Left renal pelvis (tissue), 4 donors: ENCODE measurements at places on chromosomes 11 and 22.

DNA sequence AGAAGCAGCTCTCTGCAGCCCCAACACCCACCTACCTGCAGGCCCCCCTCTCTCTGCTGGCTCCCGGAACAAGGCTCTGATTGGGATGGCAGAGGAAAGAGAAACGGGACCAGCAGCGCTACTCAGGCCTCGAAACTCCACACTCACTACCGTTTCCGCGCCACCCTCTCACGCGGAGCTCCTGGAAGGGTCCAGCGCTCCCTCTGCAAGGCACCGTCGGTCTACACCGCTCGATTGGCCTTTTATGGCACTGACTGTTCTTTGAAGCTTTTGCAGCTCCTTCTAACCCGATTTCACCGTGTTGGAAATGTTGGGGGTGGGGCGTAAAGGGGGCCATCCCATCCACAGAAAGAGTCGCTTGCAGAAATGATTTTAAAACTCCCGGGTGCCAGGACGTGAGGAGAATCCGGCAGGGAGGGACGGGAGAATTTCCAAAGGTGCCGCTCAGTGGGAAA is 323 bp upstream of the PANX1 start:
- DNase-seq: peak; percentile 30

DNA sequence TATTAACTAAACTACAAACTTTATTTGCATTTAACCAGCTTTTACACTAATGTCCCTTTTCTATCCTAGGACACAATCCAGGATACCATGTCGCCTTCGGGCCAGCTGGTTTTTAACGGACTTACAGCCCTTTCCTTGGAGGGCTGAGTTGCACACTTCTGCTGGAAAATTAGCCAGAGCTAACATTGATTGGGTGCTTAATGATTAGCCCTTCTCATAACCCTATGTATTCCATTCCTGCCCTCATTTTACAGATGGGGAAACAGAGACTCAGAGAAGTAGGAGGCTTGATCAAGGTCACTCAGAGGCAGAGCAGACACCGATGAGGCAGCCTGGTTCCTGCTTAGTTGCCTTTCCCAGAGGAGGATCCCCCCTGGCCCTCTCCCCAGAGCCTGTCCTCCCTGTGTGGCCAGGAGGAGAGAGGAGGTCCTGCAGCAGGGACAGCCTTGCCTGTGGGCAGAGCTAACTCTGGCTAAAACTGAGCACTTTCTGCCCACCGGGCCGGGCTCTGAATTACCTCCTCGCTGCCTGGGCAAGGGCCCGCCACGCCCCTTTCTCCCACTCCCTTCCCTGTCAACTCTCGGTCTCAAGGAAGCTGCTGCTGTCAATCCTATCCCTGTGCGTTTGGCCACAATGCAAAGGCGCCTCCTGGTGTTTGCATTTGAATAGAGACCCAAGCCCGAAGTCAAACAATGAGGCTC is 59.6 kb upstream of the PAX6 start:
- peak; percentile 10 for DNase-seq

- DNase-seq: no peak
These were observed 16.8 kb upstream of the PAFAH1B2 start for GRCh38 chr11:117127171-117127901.

DNA sequence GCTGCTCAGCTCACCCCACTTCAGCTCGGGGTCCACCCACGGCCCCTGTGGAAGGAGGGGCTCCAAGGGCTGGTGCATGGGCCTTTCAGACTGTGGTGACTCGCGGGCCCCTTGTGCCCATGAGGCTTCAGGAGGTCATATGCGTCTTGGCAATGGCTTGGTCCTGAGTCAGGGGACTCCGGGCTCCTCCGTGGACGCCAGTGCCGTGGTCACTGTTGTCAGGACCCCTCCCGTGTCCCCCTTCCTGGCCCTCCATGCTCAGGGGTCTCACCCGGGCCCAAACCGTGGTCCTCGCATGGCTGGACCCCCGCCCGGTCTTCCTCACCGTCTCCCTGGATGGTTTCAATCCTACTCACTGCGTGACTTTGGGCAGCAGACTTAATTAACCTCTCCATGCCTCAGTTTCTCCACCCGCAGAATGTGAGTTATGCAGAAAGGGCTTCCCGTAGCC is 436.4 kb downstream of the TBC1D22A start:
- no peak for DNase-seq

DNA sequence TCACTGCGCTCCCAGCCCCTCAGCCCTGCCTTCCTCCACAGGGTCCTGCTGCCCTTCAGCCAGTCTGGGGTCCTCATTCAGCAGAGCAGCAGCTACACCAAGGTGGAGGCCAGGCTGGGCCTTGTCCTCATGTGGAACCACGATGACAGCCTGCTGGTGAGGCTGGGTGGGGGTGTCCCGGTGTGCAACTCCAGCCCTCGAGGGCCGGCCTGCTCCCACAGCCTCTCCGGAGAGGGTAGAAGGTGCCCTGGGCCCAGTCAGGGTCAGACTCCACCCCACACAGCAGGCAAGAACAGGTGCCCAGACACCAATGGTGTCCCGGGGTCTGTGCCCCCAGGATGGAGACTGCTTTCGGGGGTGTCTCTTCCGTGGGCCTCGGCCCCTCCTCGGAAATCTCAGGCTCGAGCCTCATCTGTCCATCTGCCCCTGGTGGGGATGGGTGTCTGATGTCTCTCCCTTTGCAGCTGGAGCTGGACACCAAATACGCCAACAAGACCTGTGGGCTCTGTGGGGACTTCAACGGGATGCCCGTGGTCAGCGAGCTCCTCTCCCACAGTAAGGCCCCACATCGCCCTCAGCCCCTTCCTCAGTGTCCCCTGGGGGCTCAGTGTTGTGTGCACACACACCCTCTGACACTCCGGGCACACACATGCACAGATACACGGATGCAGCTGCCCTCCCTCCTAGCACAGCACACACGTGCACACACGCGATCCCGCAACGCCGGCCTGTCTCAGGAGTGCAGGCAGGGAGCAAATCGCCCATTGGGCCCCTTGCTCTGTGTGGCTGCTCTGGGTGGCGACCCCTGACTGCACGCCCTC is 4.9 kb downstream of the MUC5AC start:
- no peak for DNase-seq

- no peak for DNase-seq
These were observed 18.0 kb downstream of the MN1 start for GRCh38 chr22:27783436-27784119.

DNA sequence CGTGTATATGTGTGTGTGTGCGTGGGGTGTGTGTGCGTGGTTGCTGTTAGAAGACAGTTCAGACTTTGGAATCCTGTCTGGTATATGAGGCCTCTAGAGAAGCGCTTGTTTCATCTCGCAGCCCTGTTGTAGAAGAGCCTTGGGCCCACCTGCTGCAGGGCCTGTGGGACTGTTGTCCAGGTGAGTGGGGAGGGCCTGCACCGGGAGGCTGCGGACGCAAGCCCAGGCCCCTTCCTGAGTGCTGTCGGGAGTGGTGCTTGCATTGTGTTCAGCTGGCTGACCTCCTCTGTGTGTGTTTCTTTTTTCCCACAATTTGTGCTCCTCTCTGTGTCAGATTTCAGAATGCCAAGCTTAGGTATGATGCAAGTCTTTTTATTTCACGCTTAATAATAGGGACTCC is 128.4 kb downstream of the TBC1D22A start:
- DNase-seq: no peak

DNA sequence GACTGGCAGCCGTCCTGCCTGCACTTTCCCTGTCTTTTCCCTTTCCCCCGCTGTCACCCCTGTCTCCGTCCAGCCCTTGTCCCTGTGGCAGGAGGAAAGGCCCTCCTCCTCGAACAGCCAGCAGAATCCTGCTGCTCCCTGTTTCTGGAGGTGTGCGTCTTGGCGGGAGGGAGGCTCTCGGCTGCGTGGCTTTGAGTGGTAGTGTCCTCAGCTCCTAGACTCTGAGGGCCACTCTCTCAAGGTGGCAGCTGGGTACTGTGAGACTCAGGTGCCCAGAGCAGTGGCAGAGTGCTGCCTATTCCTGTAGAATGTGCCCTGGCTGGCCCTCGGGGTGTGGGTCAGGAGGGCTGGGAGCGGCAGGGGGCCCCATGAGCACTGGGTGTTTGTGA is 9.1 kb upstream of the RANBP1 start:
- no peak for DNase-seq

- no peak for DNase-seq
These were observed 3.7 kb downstream of the MAFF start for GRCh38 chr22:38205261-38206128.

- DNase-seq: no peak
These were observed 54.9 kb upstream of the LDLRAD3 start for GRCh38 chr11:35888961-35889360.

GRCh38 chr11:62702246-62702645 is 5.0 kb downstream of the BSCL2 start:
- DNase-seq: no peak

DNA sequence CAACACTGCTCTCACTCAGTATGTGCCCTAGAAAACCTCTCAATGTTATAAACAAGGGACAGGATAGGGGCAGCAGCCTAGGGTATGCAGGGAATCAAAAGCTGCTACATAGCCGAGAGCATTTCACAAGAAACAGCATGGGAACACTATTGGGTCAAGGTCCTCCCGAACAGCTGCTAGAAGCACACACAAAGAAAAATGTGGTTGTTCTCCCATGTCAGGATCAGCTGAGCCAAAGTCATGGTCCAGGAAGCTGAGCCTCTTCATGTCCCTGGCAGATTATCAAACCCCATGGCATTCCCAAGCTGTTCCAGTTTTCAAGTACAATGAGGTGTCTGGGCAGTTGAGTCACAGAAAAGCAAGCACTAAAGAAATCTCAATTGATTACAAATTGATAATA is 21.0 kb upstream of the GDPD4 start:
- no peak for DNase-seq

- no peak for DNase-seq
These were observed 1.5 kb downstream of the IFITM5 start for GRCh38 chr11:297586-298405.

GRCh38 chr11:129590030-129590752 is 214.5 kb downstream of the BARX2 start:
- DNase-seq: no peak

DNA sequence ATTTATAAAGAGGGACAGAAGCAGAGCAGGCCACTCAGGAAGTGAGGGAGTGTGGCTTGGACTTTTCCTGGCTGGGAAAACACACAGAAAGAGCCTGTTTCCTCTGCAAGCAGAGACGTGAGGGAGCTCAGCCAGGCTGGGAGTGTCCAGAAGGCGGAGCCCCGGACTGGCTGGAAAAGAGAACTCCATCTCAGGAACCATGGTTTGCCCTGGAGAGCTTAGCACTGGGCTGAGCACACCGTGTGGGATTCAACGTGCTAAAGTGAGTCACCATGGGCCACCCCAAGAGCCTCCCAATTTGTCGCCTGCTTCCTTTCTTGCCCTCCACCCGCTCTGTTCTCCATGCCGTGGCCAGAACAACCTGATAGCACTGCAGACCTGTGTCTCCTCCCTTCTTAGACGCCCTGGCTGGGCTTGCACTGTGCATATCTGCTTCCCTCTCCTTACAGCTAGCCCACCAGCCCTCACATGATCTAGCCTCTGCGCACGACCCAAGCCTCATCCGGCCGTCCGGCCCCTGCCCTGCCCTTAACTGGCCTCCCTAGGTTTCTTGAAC is 51.8 kb downstream of the GALNT18 start:
- DNase-seq: no peak

- DNase-seq: no peak
These were observed 4.6 kb downstream of the PHOX2A start for GRCh38 chr11:72239313-72239848.

- no peak for DNase-seq
These were observed 182.0 kb downstream of the ST3GAL4 start for GRCh38 chr11:126537492-126537891.

DNA sequence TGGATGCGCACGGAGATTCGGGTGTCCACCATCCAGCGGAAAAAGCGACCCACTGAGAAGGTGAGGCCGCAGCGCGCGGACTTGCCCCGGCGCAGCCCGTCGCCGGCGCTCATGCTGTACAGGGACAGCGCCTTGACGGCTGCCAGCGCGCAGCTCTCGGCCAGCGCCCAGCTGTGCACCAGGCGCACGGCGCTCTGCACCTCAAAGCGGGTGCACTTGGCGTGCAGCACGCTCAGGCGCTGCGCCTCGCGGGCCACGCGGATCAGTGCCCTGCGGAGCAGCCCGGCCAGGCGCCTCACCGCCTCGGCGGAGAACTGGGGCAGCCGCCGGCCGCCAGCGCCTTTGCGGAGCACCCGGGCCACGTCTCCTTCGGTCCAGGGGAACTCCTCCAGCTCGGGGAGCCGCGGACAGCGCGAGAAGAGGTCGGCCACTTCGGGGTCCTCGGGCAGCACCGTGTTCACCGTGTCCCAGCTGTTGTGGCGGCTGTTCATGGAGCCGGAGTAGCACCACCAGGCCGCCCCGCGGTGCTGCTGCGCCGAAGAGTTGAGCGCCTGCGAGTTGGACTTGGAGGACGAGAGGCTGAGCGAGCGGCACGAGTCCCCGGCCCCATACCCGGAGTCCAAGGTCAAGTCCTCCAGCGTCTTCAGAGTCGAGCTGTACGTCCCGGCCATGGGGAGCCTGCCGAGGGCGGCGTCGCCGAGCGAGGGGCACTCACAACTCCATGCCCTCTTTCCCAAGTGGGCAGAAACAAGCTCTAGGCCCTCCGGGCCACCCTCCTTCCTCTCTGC is 703 bp downstream of the ABTB2 start:
- DNase-seq: no peak

- DNase-seq: no peak
These were observed 515.2 kb upstream of the TENM4 start for GRCh38 chr11:79956061-79956460.

- DNase-seq: no peak
These were observed 167.9 kb upstream of the B3GAT1 start for GRCh38 chr11:134579724-134580609.

- DNase-seq: no peak
These were observed 220.1 kb upstream of the E2F8 start for GRCh38 chr11:19460718-19461405.

- DNase-seq: no peak
These were observed 64.6 kb downstream of the EXT2 start for GRCh38 chr11:44159848-44160721.

GRCh38 chr11:116061322-116061721 is 557.1 kb upstream of the CADM1 start:
- no peak for DNase-seq

GRCh38 chr11:3169255-3170043 is 4.3 kb upstream of the OSBPL5 start:
- DNase-seq: no peak

DNA sequence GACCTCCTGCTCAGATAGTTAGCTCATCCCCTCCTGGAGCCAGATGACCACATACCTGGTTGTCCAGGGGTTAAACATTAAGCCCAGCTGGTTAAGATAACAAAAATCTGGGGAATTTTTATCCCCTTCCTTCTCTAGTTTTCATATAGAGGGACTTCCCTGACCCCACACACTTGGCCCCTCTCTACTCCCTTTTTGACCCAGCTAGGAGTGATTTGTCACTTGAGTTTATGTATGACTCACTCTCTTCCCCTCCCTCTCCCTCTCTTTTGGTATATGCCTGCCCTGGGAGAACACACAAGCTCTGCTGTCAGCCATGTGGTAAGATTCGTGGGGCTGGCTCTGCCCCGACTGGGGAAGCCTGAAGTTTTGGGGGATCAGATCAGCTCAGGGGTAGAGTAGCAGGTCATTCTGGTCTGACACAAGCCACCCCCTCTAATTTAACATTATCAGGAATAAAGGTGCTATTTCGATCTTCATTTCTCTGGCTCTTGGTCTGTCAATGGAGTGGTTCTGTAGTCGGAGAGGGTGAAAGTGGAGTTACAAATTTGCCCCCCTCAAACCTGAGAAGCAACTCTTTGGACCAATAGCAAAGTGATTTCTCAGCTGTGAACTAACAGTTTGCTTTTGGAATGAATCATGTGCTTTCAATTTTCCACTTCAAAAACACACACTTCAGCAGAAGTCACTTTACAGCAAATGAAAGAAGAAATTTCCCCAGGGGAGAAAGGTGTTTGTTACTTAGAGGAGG is 415.3 kb upstream of the CADM1 start:
- DNase-seq: no peak
